ENCODE measurements at places on chromosomes 1 and 21. TPM values are rescaled to one million over a fixed set of nuclear protein-coding genes. Genes with fewer than 3 reads are reported as not detected.
A peak's percentile ranks its signal among the peaks of the same experiment; 100 is the strongest.

- H3K36me3 ChIP-seq, result no peaks in the 10 kb centered on the region
- H3K27me3 ChIP-seq, result peaks cover 2% of the 10 kb centered on the region
- no peaks in the 10 kb centered on the region for H3K4me1 ChIP-seq
These were observed 15.0 kb upstream of the PRDM16 start for GRCh38 chr1:3053986-3054385.

DNA sequence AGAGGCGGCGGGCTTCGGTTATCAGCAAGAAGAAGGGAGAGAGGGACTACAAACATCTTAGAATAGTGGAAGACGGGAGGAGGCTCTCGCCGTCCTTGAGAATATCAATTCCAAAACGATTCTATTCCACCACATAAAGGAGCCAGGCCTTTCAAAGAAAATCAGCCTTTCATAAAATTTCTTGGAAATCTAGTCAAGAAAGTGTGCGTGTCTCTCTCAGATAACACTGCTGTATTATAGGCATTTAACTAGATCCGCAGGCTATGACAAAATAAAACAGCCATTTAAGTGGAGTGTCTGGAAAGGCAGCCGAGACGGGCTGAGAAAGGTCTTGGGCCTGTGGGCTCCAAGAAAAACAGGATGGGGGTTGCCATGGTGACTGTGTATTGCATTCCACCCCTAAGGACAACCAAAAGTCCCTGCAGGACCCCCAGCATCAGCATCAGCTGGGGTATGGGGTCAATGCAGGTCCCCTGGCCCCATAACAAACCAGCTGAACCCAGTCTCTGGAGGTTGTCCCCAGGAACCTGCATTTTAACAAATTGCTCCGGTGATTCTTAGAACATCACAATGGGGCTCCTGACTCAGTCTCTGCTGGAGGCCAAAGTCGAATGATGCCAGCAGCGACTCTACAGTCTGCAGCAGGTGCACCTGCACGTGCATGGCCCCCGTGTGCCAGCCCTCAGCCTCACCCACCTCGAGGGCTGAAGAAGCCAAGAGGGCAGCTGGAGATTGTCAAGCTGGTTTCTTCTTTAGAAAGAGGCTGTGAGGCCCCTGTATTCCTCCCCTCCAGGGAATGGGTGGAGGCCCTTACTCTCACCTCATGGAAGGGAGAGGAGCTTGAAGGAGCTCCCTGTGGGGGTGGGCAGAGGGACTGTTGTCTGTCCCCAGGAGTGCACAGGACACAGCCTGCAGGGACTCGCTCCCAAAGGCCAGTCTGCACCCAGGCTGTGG, 287.4 kb downstream of the NPHP4 start:
- no peaks in the 10 kb centered on the region for H3K36me3 ChIP-seq
- H3K27me3 ChIP-seq, result no peaks in the 10 kb centered on the region
- no peak overlapping the region for H3K4me3 ChIP-seq
- no peaks in the 10 kb centered on the region for H3K4me1 ChIP-seq
- H3K27ac ChIP-seq, result no peak overlapping the region

- DNase-seq, result no peak
- H3K4me3 ChIP-seq, result no peak overlapping the region
These were observed 1.7 kb downstream of the ACTRT2 start for GRCh38 chr1:3022976-3023375.

- no peaks in the 10 kb centered on the region for H3K27me3 ChIP-seq
- no peak for DNase-seq
- H3K36me3 ChIP-seq, result no peaks in the 10 kb centered on the region
These were observed 207.1 kb downstream of the HHAT start for GRCh38 chr1:210535761-210536160.

DNA sequence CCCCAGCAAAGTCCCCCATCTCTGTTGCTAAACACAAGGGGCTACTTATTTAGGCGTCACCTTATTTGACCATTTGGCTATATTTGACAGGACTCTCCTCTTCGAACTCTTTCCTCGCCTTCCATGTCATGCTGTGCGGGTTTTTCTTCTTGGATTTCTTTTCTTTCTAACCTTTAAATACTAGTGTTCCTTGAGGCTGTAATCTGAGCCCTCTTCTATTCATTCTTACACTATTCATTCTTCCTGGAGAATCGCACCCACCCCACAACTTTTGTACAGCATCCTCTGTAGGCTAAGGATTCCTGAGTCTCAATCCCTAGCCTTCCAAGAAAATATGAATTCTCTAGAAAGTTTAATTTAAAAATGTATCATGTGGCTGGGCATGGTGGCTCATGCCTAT, 61.7 kb upstream of the C1orf115 start:
- DNase-seq, result no peak
- H3K4me3 ChIP-seq, result no peak overlapping the region
- peaks cover 5% of the 10 kb centered on the region for H3K27me3 ChIP-seq
- H3K27ac ChIP-seq, result no peak overlapping the region
- no peaks in the 10 kb centered on the region for H3K36me3 ChIP-seq
- H3K4me1 ChIP-seq, result no peaks in the 10 kb centered on the region

GRCh38 chr1:112507921-112508277, 866 bp upstream of the WNT2B start:
- peak overlapping the region; percentile 82 for H3K4me3 ChIP-seq
- no peak overlapping the region for H3K27ac ChIP-seq
- peaks cover 8% of the 10 kb centered on the region for H3K4me1 ChIP-seq
- no peaks in the 10 kb centered on the region for H3K36me3 ChIP-seq
- peak; percentile 73 for DNase-seq

DNA sequence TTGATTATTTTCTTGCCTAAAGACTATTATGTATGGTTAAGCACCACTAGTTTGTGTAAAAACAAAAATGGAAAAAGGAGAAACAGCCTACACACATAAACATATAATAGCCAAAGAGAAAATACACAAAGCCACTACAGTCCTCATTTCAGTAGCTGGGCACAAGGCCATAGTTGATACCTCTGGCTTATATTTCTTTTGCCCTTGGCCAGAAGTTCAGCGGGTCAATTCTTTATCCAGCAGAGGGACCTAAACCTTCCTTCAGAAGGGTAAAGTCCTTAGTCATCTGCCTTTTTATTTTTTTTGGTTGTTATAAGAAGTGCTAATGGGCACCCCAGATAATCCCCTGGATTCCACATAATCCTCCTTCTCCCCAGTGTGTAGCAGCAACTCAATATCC, 134.1 kb downstream of the PIGK start:
- no peaks in the 10 kb centered on the region for H3K27me3 ChIP-seq
- no peak for DNase-seq
- no peak overlapping the region for H3K4me3 ChIP-seq

DNA sequence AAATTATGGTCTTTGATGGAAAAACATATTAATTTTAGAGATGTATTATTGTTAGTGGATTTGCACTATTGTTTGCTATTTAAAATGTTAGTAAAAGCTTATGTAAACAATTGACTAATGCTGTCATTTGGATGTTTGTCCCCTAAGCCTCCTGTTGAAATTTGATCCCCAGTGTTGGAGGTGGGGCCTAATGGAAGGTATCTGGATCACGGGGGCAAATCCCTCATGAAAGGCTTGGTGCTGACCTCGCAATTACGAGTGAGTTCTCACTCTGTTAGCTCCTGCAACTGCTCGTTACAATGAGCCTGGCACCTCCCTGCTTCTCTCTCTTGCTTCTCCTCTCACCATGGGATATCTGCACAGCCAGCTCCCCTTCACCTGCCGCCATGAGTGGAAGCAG, 14.3 kb downstream of the TMEM35B start:
- peaks cover 6% of the 10 kb centered on the region for H3K27me3 ChIP-seq
- peaks cover 2% of the 10 kb centered on the region for H3K36me3 ChIP-seq
- H3K4me1 ChIP-seq, result no peaks in the 10 kb centered on the region

DNA sequence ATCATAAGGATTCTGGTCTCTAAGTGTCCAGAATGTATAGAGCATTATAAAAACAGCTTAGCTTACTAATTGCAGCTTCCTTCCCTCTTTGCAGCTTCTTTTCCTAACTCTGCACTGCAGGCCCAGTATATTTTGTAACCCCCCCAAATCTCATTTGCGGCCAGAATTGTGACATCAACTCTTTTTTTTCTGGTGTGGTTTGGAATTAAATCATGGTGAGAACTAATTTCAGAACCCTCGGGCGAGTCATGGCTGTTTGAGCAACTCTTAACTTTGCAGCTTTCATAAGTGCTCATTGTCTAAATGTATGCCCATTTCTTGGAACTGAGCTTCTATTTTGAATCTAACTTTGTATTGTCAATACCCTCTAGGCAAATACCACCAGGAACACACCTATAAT, 187.4 kb downstream of the CYYR1 start:
- no peaks in the 10 kb centered on the region for H3K4me1 ChIP-seq
- no peaks in the 10 kb centered on the region for H3K27me3 ChIP-seq
- no peak overlapping the region for H3K27ac ChIP-seq
- no peak overlapping the region for H3K4me3 ChIP-seq

GRCh38 chr1:43438006-43438405, 15.7 kb downstream of the HYI start:
- peaks cover 7% of the 10 kb centered on the region for H3K4me1 ChIP-seq
- H3K4me3 ChIP-seq, result no peak overlapping the region
- peaks cover 40% of the 10 kb centered on the region for H3K36me3 ChIP-seq
- no peak for DNase-seq
- H3K27me3 ChIP-seq, result no peaks in the 10 kb centered on the region

GRCh38 chr21:34072145-34073031, 990 bp upstream of the MRPS6 start:
- H3K36me3 ChIP-seq, result peaks cover 32% of the 10 kb centered on the region
- H3K4me3 ChIP-seq, result peak overlapping the region; percentile 80
- peak overlapping the region; percentile 86 for H3K27ac ChIP-seq
- H3K27me3 ChIP-seq, result no peaks in the 10 kb centered on the region
- DNase-seq, result peak; percentile 66
- H3K4me1 ChIP-seq, result peaks cover 32% of the 10 kb centered on the region

GRCh38 chr1:161266836-161267235, 8.3 kb downstream of the PCP4L1 start:
- no peak overlapping the region for H3K4me3 ChIP-seq
- peaks cover 21% of the 10 kb centered on the region for H3K27me3 ChIP-seq
- DNase-seq, result no peak
- no peaks in the 10 kb centered on the region for H3K36me3 ChIP-seq
- H3K27ac ChIP-seq, result no peak overlapping the region
- no peaks in the 10 kb centered on the region for H3K4me1 ChIP-seq

DNA sequence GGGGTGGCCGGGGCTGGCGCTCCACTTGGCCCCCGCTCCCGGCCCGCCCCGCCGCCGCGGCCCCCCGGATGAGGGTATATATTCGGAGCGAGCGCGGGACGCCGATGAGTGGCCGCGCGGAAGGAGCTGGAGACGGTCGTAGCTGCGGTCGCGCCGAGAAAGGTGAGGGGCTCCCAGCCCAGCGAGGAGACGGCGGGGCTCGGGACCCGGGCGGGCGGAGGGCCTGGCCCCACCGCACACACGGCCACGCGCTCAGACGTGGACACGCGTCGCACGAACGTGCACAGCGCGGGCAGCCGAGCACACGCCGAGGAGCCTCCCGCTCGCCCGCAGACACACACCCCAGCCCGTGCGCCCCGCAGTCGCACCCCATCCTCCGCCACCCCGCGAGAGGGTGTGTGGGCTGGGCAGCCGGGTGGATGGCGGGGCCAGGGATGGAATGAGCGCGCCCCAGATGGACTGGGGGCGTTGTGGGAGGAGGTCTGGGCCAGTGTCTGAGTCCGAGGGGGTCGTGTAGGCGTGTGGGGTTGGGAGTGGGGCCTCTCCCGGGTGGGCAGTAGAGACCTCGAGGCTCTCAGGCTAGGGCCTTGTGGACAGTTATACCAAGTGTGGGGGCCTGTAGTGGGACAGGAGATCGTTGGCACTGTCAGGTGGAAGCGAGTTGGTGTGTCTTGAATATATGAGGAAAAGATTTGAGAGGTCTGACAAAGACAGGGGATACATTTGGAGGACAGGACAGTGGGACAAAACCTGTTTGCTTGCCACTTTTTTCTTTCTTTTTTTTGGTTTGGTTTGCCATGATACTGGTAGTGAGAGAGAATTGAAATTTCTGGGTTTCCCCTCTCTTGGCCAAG, at the start of gene UAP1:
UAP1 (plus strand) TSS at position 107 of the 854 bp plus-strand sequence. CDS start 4,347 bp downstream, outside the sequence.
- peaks cover 31% of the 10 kb centered on the region for H3K4me1 ChIP-seq
- peak within 1 kb of the TSS; percentile 85 for H3K4me3 ChIP-seq
- peak within 1 kb of the TSS; percentile 93 for H3K27ac ChIP-seq
- no peaks in the 10 kb centered on the region for H3K27me3 ChIP-seq
- DNase-seq, result no peak

DNA sequence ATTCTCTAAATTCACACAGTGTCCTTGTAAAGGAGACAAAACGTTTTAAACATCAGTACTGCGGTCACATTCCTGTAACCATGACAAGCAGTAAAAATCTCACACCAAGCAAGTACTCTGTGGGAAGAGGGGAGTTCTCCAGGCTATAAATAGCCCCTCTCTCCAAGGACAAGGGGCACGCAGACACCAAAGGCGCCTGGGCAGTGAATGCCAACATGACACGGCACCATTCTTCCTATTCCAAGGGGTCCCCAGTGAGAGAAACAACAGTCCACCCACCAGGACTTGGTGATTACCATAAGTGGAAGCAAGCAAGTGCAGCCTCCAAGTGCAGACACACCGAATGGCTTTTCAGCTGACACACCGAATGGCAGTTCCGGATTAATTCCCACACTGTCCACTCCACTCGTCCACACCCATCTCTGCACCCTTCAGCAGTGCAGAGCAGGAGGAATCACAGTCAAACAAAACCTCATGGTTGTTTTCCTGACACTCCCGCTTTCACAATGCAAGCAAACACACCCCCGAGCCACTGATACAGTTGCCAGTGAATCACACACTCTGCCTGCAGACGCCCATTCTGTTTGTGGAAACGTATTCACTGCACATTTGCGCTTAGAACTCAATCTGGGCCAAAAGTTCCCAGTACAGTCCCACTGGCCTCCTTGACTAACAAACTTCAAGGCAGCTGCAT, 1.8 kb downstream of the PTTG1IP start:
- peak overlapping the region; percentile 73 for H3K27ac ChIP-seq
- DNase-seq, result peak; percentile 76
- H3K4me3 ChIP-seq, result peak overlapping the region; percentile 97
- H3K36me3 ChIP-seq, result peaks cover 17% of the 10 kb centered on the region

- peaks cover 32% of the 10 kb centered on the region for H3K4me1 ChIP-seq
- no peak overlapping the region for H3K4me3 ChIP-seq
- no peak for DNase-seq
- H3K27me3 ChIP-seq, result peaks cover 36% of the 10 kb centered on the region
- H3K36me3 ChIP-seq, result no peaks in the 10 kb centered on the region
These were observed 182.3 kb downstream of the CAMTA1 start for GRCh38 chr1:6967431-6968111.

DNA sequence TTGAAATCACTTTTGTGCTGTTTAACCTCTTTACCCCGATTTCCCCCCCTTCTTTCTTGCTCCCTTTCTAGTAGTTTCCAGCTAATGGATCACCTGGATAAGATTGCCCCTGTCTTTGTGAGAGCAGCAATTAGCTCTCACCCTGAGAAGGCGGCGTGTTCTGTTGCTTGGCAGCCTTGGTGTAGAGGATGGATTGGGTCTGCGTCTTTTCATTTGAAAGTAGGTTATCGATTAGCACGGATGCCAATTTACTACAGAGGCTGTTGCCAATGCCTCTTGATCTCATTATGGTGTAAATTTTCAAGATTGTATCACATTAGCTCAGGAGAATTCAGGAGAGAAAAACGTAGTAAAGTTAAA, 26.4 kb downstream of the KIF26B start:
- no peak for DNase-seq
- H3K27me3 ChIP-seq, result no peaks in the 10 kb centered on the region
- H3K36me3 ChIP-seq, result no peaks in the 10 kb centered on the region
- H3K4me3 ChIP-seq, result no peak overlapping the region
- H3K4me1 ChIP-seq, result no peaks in the 10 kb centered on the region

Gene ASPM
- 29.1 TPM for total RNA-seq

Gene ANGPTL7
- not detected for total RNA-seq

Gene BCL2L15
- total RNA-seq, result 0.40 TPM

Gene LCE1F
- not detected for total RNA-seq

Gene NPR1
- total RNA-seq, result 0.09 TPM

Gene BEND5
- total RNA-seq, result 11.5 TPM

Gene PRKAA2
- not detected for total RNA-seq

Gene GJB3
- not detected for total RNA-seq

Gene OR10Z1
- not detected for total RNA-seq

Gene ST6GALNAC5
- total RNA-seq, result not detected

Gene RRP1B
- total RNA-seq, result 82.8 TPM
